ENCODE measurements at places on chromosomes 2 and 18.

- no peak for DNase-seq
Observed at GRCh38 chr2:178553047-178553446, 72.8 kb downstream of the PLEKHA3 start.

- DNase-seq: no peak
Observed at GRCh38 chr2:75787532-75788132, 76.9 kb upstream of the GCFC2 start.

GRCh38 chr2:104936527-104936926, 82.6 kb downstream of the POU3F3 start:
- no peak for DNase-seq

DNA sequence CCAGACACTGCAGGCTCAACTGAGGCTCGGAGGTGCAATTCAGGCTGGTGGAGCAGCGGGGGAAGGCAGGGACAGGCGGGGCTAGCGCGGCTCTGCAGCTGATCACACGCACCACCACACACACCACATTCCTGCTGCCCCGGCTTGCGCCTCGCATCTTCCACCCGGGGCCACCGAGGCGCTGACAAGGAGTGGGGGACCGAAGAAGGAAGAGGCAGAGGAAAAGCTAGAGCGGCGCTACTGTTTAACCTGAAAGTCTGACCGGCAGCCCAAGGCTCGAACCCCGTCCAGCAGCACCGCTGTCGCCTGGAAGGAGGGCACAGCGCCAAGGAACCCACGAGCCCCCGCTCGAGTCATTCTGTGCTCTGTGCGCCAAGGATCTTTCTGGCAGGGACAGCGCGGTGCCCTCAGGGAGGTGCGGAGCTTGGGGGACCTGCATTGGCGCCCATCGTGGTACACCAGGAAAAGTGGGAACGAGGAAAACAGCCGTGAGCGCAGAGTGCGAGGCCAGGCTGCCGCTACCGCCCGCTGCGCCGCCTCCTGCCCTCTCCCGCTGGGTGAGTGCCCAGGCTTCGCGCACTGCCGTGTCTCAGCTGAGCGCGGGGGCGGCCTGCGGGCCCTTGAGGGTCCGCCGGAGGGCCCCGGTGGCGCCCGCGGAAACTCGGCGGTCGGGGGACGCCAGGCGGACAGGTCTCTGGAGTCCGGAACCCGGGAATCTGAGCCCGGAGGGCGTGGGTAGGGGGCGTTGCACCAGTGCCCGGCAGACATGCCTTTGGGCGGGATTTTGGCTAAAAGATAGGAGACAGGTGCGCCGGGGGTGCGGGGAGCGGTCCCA, 860 bp upstream of the KCNJ3 start:
- peak; percentile 69 for DNase-seq

DNA sequence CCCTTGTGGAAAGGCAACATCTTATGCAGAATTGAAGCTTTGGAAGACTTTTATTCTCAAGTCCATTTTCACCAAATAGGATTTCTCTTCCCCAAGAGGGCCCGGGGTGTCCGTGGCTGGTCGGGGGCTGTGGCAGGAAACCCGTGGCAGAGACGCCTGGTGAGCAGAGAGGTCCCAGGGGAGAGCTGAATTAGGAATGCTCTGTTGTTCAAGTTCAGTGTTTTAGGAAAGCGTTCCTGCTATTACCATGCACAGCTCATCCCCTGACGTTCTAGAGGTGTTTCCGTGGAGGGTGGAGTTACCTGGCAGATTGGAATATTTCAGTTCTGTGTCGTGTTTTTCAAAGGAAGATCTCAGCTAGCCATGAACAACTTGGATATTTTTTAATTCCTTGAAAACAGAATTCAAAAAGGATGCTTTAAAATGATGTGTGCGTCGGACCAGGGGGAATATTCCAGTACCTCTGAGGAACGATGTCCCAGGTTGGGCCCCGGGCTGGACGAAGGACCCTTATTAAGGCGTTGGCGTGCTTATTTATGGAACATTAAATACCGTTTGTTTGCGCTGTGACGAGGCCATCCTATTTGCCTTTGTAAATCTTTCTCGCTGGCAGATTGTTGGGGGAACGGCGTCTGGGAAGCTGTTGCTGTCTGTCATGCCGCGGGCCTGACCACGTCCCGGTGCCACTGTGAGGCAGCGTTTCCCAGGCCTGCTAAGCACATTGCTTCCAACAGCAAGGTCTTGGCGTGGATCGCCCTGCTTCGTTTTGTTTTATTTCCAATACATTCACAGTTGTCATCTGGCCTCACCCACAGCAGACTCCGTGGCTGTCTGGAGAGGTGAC, 8.2 kb downstream of the NFATC1 start:
- no peak for DNase-seq

GRCh38 chr2:202817771-202818170, 53.8 kb downstream of the ICA1L start:
- no peak for DNase-seq

DNA sequence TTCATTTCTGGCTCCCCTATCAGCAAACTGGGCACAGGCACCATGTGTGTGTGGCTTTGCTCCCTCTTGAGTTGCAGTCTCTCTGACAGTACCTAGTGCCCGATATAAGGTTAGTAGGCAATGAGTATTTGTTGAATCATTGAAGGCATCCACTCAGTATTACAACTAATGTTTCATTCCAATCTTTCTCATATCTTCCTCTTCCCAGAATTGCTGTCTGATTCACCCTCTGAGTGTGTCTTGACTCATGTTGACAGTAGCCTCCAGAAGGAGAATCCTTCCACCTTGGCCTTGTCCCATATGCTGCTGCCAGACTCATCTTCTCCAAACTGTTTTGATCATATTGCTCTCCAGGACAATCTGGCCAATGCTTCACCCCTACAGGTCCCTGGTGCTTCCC, 202.5 kb downstream of the LRRTM1 start:
- DNase-seq: no peak

DNA sequence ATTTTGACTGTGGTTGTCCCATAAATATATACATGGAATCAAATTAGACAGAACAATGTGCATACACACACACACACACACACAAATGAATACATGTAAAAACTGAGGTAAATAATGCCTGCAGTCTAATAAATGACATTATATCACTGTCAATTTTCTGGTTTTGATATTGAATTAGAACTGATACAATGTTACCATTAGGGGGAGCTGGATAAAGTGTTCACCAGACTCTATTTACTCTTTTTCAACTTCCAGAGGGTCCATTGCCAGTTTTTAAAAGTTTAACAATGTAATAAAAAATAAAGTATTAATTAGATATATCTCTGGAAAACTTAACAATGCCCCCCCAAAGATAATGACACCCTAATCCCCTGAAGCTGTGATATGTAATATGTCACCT, 1666.8 kb upstream of the TMEFF2 start:
- no peak for DNase-seq

- DNase-seq: no peak
Observed at GRCh38 chr2:170585067-170585466, 130.1 kb upstream of the SP5 start.

DNA sequence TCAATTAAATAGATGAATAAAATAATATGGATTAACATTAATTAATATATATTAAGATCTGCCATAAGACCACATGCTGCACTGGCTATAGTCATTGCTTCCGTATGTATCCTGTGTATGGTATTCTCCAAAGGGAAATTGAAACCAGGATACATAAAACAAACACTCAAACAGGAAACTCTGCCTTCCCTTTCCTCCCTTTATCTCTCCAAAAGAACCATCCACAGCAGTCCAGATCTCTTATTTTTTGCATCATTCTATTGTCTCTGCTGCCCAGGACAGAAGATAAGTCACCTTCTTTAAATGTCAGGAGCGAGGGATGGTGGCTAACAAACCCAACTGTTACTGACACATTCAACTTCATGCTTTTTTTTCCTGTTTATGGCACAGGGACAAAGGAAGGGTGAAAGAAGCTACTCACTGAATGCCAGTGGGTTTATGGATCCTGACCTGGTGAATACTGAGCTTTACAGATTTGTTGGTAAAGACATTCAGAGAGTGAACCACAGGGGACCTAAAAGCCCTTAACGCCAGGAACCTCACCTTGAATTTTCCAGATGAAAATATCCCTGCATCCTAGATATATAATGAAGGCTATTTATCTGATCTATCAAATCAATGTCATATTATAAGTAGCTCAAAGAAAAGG, 67.5 kb downstream of the CSRNP3 start:
- DNase-seq: no peak

DNA sequence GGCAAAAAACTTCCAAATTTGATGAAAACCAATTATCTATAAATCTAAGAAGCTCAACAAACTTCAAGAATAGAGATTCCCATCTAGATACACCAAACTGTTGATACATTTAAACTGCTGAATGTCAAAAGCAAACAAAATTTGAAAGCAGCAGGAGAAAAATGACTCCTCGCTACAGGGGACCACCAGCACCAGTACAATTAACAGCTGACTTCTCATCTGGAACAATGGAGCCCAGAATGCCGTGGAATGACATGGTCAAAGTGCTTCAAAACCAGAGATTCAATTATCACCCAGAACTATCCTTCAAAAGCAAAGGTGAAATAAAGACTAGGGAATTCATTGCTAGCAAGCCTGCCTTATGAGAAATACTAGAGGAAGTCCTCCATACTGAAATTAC, 11.6 kb downstream of the SRSF7 start:
- DNase-seq: no peak

DNA sequence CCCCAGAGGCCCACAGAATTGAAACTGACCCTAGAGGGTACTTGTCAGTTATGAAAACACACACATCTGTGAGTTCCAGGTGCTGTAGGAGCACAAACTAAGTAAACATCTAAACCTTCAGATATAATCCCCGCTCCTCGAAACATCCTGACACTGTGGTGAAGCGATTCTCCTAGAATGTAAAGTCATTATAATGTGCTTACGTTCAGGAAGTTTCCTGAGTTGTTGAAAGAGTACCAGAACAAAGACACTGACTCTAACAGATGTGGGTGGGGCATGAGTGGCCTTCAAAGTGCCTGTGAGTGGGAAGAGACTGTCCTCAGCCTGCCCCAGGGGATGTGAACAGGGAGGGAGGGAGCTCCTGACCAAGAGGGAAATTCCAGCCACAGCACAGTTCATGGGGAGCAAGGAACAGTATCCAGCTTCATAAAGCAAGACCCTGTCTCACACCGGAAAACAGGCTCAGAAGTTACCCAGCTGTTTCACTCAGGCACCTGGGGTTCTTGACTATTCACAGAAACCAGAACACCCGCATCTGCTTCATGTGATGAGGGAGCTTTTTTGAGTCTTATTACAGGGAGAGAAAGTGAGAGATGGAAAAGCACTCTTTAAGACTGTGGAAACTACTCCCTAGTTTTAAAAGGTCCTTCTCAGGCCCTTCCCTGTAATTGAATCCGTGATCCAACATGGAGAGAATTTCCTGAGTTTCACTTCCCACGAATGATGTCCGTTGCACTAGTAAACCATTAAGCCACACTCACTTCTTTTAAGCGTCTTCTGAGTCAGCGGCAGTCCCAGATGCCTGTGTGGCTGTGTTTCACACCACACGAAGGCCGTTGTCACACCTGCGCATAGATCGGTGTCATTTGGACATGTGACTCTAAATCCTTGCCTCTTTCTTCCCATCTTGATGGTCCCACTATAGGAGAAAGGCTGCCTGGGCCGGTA, 88.6 kb upstream of the EML6 start:
- DNase-seq: no peak

DNA sequence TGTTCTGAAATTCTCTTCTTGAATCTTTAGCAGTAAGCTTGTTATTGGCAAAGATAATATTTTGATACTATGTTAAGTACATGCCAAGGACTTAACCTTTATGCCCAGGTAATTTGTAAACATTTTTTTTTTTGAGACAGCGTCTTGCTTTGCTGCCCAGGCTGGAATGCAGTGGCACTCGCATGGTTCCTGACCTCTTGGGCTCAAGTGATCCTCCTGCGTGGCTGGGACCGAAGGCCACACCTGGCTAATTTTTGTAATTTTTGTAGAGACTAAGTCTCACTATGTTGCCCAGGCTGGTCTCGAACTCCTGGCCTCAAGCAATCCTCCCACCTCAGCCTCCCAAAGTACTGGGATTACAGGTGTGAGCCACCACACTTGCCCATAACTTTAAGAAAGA, 35.7 kb upstream of the ZCCHC2 start:
- no peak for DNase-seq

DNA sequence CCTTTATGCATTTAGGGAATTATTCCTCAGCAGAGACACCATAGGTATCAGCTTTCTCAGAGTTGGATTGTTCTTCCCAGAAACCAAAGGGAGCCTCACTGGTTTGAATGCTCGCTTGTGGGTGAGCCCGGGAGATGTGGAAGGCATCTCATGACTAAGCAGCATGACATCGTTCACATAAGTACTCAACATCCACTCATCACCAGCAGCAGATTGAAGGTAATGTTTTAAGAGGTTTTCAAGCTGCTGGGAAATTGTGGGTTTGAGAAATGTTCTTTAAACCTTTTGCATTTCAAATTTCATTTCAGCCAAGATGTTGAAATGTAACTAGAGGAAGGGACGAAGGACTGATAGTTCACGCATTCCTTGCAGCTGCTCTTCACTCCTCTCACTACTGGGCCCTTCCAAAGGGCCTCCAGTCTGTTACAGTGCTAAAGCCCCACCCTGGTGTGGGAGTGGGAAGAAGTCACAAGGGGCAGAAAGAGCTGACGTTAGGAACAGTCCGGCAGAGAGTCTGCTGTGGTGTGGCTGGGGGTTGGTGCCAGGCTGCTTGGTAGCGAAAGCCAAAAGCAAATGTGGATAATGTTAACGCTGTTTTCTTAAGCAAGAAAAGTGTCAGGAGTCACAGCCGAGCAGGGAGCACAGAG, 324.5 kb upstream of the EPHA4 start:
- no peak for DNase-seq

DNA sequence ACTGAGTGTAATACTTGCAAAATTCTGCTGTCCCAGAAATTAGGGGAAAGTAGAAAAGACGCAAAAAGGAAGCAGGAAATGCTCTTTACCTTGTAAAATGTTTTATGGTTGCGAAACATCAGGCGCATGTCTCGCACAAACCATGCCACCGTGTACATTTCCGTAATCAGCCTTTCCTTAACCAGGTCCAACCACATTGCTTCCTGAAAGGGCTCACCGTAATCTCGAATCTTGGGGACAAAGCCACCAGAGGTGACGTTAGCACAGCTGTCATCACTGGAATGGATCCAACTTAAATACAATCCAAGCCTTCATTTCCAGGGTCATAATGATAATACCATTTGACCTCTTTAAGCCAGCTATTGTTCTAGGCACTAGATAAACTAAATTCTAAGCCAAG, 49.3 kb downstream of the SP110 start:
- no peak for DNase-seq

- DNase-seq: no peak
Observed at GRCh38 chr2:182915369-182916326, 49.2 kb upstream of the FRZB start.

DNA sequence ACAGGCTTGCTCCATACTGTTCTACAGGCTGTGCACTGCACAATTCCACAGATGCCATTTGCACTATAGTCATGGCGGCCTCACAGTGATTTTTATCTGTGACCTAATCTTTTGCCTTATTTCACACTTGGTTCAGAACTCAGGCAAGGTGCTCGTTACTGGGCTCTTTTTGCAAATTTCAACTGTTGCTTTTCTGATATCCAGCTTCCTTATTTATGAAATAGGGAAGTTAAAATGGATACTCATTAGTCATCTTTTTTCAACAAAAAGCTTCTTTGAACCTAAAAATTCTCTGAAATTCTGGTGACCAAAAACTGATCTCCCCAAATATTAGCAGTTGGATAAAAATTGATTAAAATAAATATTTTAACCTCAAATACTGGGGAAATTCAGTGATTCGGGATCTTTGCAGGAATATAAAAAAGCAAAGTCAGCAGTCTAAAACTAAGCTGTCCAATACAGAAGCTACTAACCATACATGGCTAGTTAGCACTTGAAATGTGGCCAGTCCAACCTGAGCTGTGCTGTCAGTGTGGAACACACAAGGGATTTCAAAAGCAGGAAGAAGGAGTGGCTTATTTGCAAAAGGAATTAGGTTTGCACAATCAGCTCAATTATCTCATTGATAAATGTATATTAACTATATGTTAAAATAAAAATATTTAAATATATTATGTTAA, 134.4 kb downstream of the COL4A4 start:
- no peak for DNase-seq

Measured in type B pancreatic cell (in vitro differentiated cells).